ENCODE measurements at places on chromosomes 6 and 20.

GRCh38 chr20:19735446-19735845 lies 22.6 kb upstream of the RIN2 start:
- DNase-seq: peak; percentile 58

DNA sequence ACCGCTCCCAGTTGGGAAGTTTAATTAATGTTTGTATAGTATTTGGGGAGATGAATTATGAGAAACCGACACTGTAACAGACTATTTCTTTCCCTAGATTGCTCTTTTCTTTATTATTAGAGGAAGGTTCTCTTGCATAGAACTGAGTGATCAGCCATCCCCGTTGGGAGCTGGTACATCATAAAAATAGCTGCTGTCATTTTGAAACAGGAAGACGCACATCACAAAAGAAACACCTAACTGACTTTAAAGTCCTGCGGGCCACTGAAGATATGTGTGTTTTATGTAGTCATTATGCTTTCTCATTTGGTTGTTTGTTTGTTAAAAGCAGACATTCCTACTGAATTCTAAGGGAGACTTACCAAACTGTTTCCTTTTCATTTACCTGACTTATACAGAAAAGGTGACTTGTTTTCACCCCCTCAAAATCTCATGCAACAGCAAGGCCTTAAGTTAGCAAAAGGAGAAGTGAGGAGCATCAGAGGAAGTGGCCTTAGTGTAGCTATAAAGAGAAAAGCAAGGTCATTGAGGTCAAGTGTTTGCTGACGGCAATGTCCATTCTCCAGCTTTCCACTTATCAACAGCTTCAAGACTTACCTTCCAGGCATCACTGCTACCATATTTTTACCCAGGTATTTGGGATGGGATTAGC lies 91.0 kb downstream of the PKHD1 start:
- no peak for DNase-seq

DNA sequence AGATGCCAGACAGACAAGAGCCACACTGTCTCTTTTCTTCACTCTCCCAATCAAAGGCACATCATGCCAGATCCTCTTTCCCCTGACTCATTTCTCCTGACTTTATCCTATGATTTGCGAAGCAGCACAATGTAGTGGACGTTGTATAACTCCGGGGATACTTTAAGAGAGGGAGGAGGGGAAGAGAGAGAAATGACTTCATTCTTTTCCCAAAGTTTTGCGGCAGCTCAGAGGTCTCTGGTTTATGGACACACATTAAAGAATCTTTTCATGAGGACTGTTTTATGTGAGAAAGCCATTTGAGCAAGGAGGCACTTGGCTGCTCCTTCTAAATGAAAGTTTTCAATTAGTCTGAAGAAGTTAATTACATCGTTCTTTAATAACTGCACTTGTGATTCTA lies 75.1 kb upstream of the MC3R start:
- DNase-seq: no peak

DNA sequence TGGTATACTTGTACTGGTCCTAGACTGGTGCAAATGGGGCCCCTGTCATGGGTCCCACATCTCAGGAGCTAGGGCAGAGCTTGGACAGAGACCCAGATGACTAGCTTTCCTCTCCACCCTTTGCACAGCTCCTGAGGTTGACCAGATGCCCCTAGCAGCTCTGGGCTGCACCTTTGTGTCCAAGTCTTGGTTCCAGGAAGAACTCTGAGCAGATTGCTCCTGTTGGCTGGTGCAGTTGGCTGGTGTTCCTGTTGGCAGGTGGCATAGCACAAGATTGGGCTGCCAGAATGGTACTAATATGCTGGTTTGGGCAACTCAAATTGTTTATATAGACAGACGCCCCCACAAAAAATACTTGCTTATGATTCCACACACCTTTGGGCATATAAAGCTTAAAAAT lies 89.4 kb upstream of the EZR start:
- DNase-seq: no peak

DNA sequence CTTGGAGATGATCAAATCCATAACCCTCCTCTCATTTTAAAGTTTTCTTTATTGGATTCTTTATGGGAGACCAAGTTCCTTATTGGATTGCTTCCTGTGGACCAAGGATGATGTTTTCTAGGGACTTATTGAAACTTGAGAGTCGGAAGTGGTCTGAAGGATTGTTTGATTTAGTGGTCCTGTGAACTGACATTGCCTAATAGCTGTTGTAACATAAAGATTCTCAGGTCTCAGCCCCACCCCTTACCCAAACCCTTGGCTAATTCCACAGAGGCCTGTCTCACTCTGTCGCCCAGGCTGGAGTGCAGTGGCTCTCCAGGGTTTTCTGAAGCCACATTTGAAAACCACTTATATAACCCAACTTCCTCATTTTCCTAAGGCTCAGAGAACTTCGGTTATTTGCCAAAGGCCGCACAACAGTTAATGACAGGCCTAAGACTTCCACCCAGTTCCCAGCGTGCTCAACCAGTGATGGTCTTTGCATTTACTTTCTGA lies 77.0 kb downstream of the ATXN1 start:
- no peak for DNase-seq

GRCh38 chr6:153309651-153310050 lies 178.6 kb upstream of the RGS17 start:
- DNase-seq: no peak

DNA sequence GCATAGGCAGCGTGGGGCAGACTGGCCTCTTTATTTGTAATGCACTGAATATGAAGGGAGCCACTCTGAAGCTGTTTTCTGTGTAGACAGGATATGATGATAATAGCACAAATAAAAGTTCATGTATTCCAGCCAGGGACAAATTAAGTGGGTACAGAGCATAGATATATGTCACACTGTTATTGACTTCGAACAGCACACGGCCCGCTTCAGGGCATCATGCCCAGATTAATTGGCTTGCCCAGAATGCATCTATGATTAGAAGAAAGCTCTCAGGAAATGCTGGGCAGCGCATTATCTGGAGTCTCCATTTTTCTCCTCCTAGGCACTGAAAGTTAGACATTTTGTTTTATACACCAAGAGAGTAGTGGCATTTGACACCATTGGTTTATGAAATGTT lies 26.3 kb upstream of the SASH1 start:
- no peak for DNase-seq

DNA sequence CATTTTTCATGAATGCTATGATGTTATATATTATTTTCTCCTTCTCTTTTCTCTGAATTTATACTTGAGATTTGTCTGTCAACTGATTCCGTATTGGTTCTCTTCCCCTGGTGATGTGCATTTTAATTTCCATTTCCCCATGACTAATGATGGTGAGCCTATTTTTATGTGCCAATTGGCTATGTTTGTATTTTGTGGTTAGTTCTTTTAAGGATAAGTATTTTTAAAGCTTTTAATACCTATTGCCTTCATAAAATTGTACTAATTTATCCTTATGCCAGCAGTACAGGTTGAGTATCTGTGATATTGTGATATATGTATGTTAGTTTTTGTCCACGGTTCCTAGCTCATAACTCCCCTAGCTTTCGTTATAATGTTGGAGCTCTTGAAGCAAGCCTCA lies 2.8 kb downstream of the POLH start:
- DNase-seq: no peak

- DNase-seq: peak; percentile 58
These were observed 434 bp downstream of the ZKSCAN4 start for GRCh38 chr6:28251661-28252008.

DNA sequence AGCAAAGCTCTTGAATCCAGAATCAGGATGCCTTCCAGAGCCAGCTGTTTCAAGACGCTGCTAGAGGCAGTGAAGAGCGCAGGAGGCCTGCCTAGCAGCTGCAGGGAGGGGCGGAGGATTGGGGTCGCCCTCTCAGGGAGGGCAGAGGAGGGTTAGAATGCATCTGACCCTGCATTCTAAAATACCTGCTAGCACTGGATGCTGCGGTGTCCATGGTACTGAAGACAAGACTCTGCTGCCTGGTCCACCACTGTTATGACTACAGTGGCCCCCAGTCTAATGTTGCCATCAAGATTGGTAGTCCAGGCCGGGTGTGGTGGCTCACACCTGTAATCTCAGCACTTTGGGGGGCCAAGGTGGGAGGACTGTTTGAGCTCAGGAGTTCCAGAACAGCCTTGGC lies 193.7 kb upstream of the PROKR2 start:
- no peak for DNase-seq

- no peak for DNase-seq
These were observed 1.6 kb upstream of the ZFP64 start for GRCh38 chr20:52193133-52193532.

DNA sequence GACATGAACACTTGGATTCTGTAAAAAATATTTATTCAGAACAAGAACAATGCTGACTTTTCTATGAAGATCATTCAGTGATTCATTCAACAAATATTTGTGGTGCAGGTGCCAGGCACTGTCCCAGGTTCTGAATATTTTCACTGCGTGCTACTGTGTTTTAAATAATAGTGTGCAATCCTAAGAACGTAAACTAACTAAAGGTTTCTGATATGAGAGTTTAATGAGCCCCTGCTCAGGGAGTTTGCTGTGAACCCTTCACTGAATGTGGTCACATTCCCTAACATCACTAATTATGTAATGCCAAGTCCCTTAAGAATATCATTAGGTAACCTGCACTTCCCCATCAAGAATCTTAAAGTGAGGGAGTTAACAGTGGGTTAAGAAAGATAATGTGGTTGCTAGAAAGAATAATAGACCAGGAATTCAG lies 1.7 kb upstream of the TMEM170B start:
- DNase-seq: no peak

DNA sequence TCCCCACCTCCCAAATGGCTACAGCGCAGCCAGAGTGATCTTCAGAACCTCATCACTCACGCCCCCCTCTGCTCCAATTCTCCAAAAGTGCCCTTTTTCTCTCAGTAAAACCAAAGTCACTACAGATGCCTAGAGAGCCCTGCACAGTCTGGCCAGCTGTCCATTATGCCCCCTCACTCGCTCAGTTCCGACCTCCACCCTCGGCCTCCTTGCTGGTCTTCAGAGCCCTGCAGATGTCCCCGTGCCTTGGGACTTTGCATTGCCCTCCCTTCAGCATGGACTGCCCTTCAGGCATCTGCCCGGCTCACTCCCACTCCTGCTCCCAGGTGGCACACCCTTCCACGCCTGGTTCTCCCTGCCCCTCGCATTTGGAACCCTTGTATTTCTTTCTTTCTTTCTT lies 1.1 kb upstream of the RAET1E start:
- DNase-seq: no peak

GRCh38 chr6:45421709-45422502 lies 44.2 kb upstream of the SUPT3H start:
- DNase-seq: peak; percentile 76
